Kidney capillary endothelial cell (primary cell): ENCODE measurements at places on chromosomes 1 and 21.

- no peak for DNase-seq
These were observed 20.9 kb upstream of the C2CD2 start for GRCh38 chr21:41974752-41975053.

DNA sequence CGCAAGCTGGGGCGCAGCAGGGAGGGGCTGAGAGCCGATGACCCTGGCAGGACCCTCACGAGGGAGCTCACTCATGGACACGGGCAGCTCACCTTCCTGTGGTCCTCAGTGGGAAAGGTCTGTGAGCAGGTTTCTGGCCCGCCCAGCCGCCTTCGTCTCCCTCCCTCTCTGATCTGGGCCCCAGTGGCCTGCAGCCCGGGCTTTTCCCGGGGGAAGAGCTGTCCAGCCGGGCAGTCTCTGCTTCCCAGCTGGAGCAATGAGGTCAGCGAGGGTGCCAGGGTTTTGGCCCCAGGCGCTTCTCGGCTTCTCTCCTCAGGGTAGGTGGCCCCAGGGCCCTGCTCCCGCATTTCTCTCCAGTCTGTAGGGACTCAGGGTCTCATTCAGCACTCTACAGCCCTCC is 22.2 kb upstream of the ARHGEF16 start:
- DNase-seq = no peak

DNA sequence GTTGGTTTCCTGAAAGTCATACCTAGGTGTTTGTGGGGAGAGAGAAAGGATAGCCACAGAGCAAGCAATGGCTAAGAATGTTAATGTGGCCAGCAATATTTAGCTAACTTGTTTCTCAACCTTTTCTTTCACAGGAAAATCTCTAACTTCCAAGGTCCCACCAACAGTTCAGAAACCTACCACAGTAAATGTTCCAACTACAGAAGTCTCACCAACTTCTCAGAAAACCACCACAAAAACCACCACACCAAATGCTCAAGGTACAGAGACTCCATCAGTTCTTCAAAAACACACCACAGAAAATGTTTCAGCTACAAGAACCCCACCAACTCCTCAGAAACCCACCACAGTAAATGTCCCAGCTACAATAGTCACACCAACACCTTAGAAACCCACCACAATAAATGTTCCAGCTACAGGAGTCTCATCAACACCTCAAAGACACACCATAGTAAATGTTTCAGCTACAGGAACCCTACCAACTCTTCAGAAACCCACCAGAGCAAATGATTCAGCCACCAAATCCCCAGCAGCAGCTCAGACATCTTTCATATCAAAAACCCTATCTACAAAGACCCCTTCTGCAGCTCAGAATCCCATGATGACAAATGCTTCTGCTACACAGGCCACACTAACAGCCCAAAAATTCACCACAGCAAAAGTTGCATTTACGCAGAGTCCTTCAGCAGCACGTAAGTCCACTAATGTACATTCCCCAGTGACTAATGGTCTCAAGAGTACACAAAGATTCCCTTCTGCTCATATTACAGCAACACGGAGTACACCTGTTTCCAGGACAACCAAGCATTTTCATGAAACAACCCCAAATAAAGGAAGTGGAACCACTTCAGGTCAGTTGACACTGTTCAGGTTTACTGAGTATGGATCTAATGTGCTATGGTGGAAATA is 15.3 kb downstream of the CD55 start:
- DNase-seq = no peak

DNA sequence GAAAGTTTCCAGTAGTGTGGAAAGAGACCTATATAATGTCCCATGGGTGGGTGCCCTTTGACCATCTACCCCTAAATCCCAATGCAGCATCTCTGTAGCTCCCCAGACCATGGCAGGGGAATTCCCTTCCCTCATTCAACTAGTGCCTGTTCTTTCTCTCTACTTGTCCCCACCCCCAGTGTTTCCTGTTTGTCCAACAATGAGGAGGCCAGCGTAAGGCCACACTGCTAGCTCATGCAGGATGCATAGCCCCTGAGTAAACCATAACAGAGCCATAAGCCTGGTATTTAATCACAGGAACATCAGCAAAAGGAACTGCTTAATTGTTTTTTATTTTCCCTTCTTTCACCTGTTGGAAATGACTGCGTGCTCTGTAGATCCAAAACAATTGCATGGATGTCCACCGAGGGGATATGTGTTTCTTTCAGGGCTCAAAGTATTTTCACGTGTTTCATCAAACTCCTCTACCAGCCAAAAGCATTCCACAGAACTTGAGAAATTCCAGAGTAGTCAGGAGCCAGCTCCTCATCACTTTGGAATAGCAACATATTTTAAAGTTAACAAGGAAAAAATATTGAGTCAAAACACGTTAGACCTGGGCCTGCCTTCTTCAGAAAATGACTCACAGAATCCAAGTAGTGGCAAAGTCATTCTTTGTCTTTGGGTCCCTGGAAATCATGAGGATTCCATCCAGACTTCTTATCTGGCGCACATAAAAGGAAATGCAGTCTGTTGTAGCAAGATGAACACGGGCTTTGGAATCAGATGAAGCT is 162.5 kb upstream of the SGIP1 start:
- DNase-seq = peak; percentile 82

GRCh38 chr1:243814718-243815117 is 35.3 kb downstream of the AKT3 start:
- DNase-seq = no peak

DNA sequence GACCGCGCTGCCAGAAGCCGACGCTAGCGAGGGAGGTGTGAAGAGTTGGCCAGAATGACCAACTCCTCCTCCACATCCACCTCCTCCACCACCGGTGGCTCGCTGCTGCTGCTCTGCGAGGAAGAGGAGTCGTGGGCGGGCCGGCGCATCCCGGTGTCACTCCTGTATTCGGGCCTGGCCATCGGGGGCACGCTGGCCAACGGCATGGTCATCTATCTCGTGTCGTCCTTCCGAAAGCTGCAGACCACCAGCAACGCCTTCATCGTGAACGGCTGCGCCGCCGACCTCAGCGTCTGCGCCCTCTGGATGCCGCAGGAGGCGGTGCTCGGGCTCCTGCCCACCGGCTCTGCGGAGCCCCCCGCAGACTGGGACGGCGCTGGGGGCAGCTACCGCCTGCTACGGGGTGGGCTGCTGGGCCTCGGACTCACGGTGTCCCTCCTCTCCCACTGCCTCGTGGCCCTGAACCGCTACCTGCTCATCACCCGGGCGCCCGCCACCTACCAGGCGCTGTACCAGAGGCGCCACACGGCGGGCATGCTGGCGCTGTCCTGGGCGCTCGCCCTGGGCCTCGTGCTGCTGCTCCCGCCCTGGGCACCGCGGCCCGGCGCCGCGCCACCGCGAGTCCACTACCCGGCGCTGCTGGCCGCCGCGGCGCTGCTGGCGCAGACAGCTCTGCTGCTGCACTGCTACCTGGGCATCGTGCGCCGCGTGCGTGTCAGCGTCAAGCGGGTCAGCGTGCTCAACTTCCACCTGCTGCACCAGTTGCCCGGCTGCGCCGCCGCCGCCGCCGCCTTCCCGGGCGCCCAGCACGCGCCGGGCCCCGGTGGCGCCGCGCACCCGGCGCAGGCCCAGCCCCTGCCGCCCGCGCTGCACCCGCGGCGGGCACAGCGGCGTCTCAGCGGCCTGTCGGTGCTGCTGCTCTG is 1.2 kb downstream of the GPR88 start:
- DNase-seq = peak; percentile 5

DNA sequence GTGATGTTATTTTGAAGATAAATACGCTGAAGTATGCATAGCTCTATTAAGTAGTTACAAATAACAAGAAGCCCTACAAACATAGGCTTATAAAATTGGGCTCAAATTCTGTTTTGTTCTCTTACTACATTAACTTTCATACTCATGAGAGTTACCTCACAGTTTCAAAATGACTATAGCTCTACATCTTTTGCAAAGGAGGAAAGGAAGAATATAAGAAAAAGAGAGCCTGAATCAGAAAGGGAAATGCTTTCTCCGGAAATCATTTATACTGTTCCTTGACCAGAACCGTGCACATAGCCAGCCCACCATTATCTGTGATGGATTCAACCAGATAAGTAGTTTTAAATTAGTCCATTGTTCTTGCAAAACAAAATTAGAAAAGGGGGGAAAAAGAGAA is 1252.1 kb downstream of the NCAM2 start:
- no peak for DNase-seq

GRCh38 chr1:54407154-54407403 is 885 bp upstream of the SSBP3 start:
- no peak for DNase-seq

DNA sequence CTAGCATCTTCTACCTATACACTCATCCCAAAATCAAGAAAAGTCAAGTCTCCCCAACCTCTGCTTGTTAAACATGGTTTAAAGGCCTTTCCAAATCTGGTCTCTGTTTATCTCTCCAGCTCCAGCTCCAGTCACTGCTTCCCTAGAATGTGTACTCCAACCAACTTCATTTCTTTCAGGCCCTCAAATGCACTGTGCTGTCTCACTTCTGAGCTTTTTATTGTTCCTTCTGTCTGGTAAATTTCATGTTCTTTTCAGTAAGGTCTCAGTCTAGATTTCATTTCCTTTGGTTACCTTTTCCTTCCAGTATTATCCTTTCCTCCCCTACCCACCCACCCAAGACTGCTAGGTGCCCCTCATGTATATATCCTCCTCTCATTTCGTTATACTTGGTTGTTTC is 3.7 kb downstream of the COL24A1 start:
- no peak for DNase-seq

DNA sequence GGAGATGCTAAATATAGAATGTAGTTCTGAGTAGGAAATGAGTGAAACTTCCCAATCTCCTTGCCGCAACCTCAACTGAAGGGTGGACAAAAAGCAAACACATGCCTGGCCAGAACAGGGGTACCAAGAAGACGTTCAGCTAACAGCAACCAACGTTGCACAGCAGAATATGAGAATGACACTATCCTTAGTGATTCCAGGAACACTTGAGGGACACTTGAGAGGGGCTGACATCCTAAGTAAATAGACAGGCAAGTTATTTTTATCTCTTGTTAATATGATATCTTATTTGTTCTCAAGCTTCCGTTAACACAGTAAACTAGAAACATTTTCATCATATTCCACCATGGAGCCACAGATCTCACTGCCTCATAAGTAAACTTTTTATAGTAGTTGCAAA is 908 bp downstream of the KRTAP19-1 start:
- no peak for DNase-seq

DNA sequence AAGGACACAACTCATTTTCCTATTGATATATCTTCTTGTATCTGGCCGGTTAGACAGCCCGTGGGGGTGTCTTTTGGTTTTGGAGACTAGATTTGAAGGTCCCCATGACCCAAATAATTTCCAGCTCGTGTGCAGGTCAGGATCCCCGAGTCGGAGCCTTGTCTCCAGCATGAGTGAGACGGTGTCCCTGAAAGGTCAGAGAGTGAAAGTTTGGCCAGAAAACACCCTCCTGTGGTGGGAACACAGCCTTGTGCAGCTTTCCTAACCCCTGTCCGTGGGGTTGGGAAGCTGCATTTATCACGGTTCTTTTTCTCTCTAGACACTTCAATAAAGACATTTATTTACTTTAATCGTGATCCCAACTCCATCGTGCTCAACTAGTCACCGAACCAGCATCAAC is 17.6 kb downstream of the COQ8A start:
- DNase-seq = no peak

GRCh38 chr1:184283999-184284398 is 102.8 kb upstream of the C1orf21 start:
- DNase-seq = no peak

- DNase-seq = no peak
These were observed 36.7 kb downstream of the CHD5 start for GRCh38 chr1:6143395-6143794.

- no peak for DNase-seq
These were observed 10.2 kb downstream of the MFN2 start for GRCh38 chr1:11990303-11991032.

- no peak for DNase-seq
These were observed 21.2 kb downstream of the PADI6 start for GRCh38 chr1:17393230-17393629.

DNA sequence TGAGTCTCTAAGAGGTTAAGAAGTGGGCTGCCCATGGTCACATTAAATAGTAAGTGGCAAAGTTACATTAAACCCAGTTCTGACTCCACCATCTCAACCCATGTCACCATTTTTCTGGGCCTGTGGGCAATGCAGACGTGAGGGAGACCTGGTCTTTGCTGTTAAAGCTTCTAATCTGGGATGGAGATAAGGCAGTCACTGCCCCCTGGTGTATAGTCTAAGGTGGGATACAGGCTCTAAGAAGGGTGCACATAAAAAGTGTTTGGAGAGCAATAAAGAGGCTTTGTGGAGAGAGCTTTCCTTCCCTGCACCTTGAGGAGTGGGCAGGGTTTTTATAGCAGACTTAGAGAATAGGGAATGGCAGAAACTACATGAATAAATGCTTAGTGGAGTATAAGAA is 141.3 kb downstream of the ROR1 start:
- DNase-seq = no peak

DNA sequence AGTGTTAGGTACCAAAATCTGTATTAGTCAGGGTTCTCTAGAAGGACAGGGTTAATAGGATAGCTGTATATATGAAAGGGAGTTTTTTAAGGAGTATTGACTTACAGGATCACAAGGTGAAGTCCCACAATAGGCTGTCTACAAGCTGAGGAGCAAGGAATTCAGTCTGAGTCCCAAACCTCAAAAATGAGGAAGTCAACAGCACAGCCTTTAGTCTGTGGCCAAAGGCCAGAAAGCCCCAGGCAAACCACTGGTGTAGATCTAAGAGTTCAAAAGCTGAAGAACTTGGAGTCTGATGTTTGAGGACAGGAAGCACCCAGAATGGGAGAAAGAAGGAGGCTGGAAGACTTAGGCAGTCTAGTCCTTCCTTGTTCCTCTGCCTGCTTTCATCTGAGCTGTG is 487.5 kb upstream of the CHRM3 start:
- no peak for DNase-seq

GRCh38 chr1:92774407-92774806 is 10.5 kb downstream of the EVI5 start:
- no peak for DNase-seq

DNA sequence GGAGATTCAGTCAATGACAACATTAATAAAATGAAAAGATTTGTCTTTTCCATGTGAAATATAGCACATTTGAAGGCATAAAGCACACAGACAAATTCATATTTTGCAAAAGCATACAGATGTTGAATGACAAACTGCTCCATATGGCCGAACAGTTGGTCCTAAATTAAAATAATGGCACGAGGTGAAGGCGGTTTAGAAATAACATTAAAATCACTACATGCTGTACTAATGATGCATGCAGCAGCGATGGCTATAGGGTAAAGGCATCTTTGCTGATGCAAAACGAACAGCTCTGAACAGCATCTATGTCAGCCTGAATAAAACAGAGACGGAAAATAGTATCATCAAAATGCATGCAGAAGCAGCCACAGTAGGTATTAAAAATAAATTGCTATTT is 102.6 kb downstream of the TTLL7 start:
- no peak for DNase-seq

DNA sequence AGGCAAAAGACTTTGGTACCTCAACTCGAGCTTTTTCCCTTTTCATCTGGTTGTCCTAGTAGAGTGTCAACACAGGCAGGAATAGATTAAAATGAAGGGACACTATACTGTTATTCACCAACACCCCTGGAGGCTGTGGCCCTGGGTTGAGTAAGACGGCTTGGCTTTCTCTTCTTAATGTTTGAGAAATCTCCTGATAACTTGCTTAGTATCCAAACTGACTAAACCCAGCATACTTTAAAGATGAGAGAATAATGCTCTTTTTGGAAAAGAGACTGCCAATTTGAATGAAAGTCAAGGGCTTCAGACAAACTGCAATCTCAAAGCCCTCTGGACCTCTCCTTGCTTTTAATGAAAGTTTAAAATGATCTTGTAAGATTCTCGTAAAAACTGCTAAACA is 2.6 kb upstream of the SLC30A1 start:
- no peak for DNase-seq
